ENCODE measurements at places on chromosomes 5 and 9. TPM values are rescaled to one million over a fixed set of nuclear protein-coding genes. Genes with fewer than 3 reads are reported as not detected.

- no peak for DNase-seq
Observed at GRCh38 chr5:55800924-55801323, 50.2 kb upstream of the IL31RA start.

The SUSD3 gene
- 11.9 TPM for polyA plus RNA-seq

The TAF1L gene
- 0.09 TPM for polyA plus RNA-seq

The SAXO1 gene
- 0.22 TPM for polyA plus RNA-seq

DNA sequence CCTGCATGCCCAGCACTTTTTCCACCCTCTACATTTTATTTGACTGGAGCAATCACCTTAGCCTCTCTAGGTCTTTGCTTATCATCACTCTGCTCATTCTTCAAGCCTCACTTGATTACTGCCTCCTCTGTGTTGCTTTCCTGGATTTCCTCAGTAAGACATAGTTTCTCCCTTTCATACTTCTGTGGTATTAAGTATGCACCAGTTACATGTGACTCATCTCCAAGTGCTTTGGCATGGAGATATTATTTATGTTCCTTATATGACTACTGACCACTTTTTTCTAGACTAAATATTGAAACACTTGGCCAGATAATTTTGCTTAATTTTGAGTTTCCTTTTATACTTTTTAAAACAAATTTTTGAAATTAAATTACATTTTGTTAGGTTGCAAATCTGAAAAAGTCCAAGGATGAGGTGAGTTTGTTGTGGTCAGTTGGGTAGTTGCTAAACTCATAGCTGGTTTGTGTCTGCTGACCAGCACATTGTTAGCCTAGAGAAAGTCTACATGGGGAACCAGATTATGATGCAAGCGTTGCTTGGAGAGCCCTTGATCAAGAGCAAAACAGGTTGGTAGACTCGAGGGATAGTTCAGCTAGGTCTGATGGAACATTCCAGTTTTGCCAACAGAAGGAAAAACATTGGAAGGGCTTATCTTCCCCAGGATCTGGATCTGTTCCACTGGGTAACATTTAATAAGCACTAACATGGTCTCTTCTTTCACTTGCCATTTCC is 140.2 kb downstream of the TMC1 start:
- no peak for DNase-seq

DNA sequence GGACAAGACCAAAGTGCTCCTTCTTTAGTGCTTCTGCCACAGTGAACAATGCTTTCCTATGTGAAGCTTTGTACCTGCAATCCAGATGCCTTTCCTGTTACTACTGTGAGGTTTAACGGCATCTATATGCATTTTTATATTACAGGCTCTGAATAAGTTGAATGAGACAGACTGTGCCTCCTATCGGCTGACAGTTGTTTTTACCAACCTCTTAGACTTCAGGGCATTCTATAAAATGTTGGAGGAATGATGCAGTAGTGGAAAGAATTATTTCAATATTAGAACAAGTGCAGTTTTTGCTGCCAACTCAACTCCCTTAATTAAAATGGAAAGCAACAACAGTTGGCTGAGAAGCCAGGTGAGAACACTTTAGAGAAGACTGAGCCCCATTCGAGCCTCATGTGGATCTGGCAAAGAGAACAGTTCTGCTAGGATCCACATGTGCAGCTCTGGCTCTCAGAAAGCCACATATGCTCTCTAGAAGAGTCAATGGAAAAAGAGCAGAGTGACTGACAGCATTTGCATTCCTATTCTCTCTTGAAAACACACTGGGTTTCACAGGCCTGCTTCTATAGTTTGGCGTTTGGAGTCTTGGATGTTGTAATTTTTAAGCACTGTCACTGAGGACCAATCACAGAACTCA is 147.5 kb downstream of the LURAP1L start:
- no peak for DNase-seq

The TSLP gene
- polyA plus RNA-seq, result 0.88 TPM

DNA sequence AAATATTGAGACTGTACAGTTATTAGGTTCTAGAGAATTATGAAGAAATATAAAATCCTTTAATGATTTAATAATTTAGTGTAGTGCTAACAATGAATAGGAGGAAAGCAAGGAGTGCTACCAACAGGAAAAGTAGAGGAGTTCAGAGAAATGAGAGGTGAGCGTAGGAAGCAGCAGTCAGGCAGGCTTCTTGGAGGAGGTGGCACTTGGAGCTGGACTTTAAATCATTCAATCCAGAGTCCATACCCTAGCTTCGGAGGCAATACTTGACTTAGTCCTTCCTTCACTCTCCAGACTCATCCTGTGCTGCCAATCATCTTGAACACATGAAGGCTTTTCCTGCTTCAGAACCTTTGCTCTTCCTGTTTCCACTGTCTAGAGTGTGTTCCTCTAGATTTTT is 254.3 kb downstream of the GRIA1 start:
- DNase-seq, result no peak

DNA sequence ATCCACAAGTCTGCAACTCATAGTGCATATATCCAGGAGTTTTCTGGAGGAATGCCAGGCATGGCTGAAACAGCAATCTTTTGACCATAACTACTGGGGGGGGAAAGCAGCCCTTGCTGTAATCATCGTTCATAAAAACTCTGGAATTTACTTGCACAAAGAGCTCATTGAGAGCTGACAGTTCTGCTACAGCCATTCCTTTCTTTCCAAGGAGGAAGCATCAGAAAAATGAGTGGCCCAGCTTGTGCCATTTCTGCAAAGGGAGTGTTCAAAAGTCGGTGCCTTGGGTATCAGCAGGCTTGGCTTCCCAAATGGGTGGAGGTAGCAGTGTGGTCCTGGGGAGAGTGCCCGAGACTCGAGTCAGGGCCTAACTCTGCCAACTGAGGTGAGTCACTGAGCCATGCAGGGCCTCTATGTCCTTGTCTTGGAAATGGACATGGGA is 101.5 kb downstream of the GCNT1 start:
- DNase-seq, result no peak

DNA sequence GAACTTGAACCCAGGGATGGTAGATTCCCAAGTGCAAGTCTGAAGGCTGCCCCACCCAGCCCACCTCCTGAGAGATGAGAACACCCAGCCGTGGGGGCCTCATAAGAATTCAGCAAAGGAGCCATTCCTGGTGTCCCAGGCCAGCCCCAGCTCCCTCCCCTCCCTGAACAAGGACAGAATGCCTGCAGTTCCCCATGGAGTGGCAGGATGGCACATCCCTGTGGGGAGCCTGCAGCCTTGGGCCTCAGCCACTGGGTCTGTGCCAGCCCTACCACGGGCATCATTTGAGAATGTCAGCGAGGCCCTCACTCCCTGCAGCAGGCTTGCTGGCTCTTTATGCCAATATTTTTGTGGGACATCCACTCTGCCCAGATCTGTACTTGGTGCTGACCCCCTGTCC is 36.2 kb upstream of the RAPGEF1 start:
- DNase-seq, result no peak

- no peak for DNase-seq
Observed at GRCh38 chr5:53426512-53426830, 54.0 kb upstream of the FST start.

The FGF10 gene
- polyA plus RNA-seq, result 34.7 TPM

The GGTA1 gene
- polyA plus RNA-seq, result 9.5 TPM

The GPR151 gene
- polyA plus RNA-seq, result not detected

- DNase-seq, result no peak
Observed at GRCh38 chr5:58818465-58818864, 235.6 kb downstream of the RAB3C start.

- DNase-seq, result no peak
Observed at GRCh38 chr9:100587375-100587774, 9.5 kb downstream of the CAVIN4 start.

DNA sequence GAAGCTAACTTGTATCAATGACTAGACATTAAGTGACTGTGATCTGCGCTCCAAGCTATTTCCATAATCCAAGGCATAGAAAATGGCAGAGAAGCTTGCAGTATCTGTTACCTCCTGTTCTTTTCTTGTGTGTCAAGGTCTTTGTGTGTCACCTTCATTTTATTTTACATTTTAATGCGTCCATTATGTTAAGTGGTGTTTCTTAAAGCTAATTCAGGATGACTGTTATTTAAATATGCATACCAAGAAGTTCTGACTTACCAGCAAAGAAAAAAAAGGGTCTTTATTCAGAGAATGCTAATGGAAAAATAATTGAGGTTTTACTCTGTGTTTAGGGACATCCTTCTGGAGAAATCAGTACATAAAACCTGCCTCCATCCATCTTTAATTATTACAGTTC is 52.3 kb downstream of the STK32A start:
- DNase-seq, result no peak

DNA sequence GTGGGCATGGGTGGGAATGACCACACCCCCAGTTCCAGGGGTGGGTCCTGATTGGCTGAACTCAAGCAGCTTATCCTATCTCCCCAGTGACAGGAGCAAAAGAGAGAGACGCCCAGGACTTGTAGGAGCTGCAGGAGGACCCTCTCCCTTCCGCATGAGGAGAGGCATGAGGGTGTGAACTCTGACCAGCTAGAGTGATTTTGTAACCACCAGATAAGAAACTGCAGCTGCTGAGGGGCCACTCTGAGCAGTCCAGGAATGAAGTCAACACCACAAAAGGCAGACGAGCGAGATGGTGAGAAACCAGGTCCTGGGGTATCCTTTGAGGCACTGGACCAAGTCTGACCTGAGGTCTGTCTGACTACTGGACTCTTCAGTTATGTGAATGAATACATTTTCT is 521.9 kb downstream of the BNC2 start:
- no peak for DNase-seq

DNA sequence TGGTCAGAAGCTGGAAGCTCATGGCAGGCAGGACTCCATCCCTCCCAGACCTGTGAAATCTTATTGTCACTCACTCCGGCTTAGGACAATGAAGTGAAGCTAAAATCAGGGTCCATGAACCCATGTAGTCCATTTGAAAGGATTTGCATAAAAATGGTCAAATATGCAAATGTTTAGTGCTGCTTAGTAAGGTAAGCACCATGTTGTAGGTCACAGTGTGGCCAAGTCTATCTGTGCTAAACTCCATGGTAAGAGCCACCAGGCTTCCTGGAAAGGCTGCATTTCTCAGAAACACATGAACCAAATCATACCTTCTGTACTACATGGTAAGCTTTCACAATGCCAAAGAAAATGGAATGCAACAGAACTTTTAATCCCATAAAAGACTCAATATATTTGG is 5.7 kb downstream of the ALG2 start:
- DNase-seq, result no peak

All from right lung (tissue), 10 donors.